ENCODE measurements at places on chromosomes 2 and 18.

DNA sequence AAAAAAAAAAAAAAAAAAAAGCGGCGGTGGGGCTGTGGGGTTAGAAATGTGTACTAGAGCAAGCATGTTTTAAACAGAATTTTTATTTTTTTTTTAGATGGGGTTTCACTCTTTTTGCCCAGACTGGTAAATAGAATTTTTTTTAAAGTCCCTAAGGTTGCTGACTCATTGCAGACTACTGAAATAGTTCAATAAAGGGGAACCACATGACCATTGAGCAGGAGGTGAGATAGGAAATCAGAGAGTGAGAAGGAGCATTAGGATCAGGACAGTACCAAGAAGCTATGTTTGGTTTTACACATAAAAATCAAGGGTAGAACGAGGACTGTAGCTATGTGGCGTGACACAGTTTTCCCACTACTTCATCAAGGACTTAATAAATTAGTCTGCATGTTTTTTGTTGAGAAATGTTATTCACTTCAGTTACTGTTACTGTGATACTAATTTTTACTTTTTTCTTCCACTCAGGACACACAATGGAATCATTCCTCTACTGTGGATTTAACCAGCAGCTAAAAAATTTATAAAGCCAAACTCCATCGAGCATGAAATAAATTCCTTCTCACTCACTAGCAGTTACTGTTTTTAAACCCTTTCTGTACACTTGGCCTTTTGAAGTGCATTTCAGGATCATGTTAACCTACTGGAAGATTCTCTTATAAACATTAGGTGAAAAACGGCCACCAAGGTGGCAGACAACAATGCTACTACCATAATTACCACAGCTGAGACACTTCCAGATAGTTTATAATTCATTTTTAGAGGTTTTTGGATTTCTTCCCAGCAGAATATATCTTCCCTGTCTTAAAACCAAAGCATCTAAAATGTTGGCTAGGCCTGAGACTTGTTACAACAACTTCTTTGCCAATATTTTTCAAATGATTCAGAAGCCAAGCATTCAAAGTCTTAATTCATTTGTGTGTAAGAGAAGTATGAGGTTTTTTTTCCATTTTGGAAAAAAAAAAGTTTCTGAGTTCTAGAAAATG lies 33.2 kb downstream of the LAMA1 start:
- DNase-seq = peak; percentile 91

- DNase-seq = peak; percentile 84
These were observed at the start of gene RAB31 for GRCh38 chr18:9708057-9708433. RAB31 (plus strand) TSS chr18:9708301; CDS start chr18:9708406, 105 bp downstream.

DNA sequence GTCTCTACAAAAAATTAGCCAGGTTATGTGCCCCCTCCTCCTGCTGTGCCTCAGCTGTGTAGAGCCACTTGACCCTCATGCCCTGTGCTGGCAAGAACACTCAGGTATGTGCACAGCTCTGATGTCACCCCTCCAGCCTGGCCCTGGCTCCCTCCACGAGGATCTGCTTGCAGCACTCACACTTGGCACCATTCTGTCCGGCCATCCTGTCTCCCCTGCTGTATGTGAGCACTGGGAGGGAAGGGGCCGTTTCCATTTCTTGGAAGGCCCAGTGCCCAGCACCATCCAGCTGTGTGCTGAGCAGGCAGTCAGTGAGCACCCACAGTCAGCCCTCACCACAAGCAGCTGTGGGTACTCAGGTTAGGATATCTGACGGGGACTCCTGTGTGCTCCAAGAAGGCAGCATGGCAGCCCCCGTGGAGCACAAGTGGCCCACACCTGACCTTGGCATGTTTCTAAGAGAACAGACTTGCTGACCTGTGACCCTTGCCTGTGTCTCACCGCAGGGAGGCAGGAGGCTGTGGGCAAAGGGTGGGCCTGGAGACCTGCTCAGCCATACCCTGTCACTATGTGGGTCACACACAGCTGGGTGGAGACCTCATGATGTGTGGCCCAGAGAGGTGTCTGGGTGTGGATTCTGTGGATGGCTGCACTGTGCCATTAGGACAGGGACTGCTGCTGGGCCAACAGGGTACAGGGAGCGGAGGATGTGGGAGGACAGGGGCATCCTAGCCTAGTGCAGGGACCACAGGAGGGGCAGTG lies 31.5 kb downstream of the USP34 start:
- no peak for DNase-seq

- peak; percentile 94 for DNase-seq
These were observed 6.8 kb upstream of the SNED1 start for GRCh38 chr2:240991378-240992263.

DNA sequence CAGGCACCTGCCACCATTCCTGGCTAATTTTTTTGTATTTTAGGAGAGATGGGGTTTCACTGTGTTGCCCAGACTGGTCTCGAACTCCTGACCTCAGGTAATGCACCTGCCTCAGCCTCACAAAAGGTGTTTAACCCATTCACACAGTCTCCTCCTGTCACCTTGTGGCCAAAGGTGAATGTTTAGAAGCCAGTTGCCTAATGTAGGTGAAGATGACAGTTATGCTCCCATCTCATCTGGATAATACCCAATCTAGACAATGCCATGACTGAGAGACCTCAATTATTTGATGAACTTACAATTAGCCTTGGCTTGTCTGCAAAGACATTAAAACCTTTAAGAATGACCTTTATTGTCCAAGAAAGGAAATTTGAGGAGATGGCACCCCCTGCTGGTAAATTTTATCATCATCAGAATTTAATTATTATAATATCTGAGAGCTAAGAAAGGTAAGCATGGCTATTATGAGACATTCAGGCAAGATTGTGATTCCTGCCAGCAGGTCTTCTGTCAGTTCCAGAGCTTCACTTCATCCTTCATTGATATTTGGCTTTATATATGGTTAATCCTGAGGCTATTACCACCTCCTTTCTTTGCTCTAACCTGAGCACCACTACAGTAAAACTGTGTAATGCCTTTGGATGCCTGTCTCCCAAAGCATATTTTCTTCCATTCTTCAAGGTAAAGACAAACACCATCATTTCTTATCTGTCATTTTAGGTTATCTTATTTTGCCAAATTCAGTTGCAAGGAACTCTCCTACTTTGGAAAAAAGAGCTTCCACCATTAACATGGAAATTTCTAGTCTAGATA lies 117.6 kb downstream of the FAM124B start:
- peak; percentile 52 for DNase-seq
